Vagina (tissue), 2 donors: ENCODE measurements at places on chromosomes 16 and 17.

GRCh38 chr16:58196898-58197313, 1.0 kb downstream of the CSNK2A2 start:
- DNase-seq, result no peak

DNA sequence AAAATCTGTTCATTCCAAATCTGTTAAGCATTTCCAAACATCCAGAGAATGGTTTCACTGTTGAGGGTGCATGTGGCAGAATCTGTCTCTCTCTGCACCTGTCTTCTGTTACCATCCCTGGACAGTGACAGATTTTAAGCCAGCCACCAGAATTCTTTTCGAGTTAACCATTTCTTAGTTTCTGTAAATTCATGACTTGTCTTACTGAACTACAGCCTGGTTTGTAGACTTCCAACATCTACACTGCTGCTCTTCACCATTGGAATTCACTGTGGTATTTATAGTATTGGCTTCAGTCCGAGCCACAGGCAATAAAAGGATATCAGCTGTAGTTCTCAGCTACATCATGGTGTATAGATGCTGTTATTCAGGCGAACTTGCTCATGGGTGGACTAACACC, 47.6 kb downstream of the GOSR1 start:
- no peak for DNase-seq

DNA sequence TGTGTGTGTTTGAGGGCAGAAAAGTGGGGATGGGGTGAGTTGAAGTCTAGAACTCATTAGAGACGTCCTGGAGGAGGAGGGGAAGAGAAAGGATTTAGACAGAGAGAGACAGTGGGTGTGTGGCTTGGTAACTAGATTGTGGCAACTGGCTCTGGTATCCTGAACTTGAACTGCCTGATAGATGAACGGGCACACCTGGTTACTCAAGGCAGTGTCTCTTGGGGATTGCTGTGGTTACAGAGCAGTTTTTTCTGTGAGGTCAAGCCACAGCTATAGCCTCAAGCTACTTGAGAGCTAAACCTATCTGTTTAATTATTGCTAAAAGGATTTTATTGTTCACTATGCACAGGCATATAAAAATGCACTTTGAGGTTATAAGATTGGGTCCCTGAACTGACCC, 29.8 kb upstream of the MYH2 start:
- DNase-seq, result no peak

GRCh38 chr17:39183045-39183444, 14.4 kb downstream of the CACNB1 start:
- no peak for DNase-seq

- DNase-seq, result no peak
Observed at GRCh38 chr17:19390951-19391350, 4.0 kb upstream of the MFAP4 start.

GRCh38 chr16:52283018-52283417, 263.9 kb downstream of the TOX3 start:
- no peak for DNase-seq

- no peak for DNase-seq
Observed at GRCh38 chr17:29252101-29252791, 5.6 kb downstream of the CRYBA1 start.

- no peak for DNase-seq
Observed at GRCh38 chr17:48123111-48123510, 15.5 kb downstream of the SNX11 start.

GRCh38 chr17:72863526-72864211, 228.8 kb downstream of the SLC39A11 start:
- DNase-seq, result no peak

DNA sequence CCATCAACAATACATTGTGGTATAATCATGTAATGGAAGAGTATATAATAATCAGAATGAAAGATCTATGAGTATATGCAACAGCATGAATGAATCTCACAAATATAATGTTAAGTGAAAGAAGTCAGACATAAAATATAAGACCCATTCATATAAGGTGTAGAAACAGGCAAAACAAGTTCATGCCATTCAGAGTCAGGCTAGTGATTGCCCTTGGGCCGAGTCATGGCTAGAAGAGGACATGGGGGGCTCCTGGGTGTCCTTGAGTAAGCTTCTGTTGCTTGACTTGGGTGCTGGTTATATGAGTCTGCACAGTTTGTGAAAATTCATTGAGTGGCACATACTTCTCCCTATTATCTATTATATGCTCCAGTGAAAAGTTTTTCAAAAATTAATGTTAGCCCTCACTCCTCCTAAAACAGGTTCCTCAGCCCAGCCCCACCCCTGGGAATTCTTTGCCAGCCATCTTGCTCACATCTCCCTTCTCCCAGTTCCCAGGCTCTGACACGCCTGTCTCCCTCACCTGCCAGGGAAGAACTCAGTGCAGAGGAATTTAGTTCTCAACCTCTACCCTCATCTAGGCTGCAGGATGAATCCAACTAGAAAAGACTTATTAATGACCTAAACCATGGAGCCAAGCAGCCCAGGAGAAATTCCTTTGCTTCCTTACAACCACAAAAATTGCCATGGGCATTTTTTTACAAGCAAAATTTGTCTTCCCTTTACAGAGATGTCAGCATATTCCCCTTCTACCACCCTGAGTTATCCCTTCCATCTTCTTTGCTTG, 52.4 kb upstream of the NFAT5 start:
- no peak for DNase-seq

DNA sequence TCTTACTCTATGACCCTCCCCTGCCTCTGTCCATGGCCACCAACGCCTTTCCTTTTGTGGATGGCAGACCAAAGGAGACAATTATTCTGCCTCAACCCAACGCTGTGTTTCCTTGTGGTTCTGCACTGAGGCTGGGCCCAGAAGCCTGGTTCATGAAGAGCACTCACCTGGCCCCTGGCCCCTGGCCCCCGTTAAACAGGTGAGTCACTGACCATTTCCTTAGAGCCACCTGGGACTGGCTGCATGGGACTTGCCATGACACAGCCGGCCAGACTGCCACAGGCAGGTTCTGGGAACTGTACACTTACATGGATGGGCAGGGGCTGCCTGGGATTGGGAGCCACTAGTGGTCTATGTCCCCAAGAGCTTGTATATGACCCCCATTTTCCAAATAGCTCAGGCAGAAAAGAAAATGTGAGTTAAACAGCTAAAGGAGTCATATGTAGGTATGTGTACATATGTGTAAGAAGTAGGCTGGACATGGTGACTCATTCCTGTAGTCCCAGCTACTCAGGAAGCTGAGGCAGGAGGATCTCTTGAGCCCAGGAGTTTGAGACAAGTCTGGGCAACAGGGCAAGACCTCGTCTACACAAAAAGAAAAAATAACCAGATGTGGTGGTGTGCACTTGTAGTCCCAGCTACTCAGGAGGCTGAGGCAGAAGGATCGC, 181.9 kb upstream of the CACNG5 start:
- DNase-seq, result no peak

DNA sequence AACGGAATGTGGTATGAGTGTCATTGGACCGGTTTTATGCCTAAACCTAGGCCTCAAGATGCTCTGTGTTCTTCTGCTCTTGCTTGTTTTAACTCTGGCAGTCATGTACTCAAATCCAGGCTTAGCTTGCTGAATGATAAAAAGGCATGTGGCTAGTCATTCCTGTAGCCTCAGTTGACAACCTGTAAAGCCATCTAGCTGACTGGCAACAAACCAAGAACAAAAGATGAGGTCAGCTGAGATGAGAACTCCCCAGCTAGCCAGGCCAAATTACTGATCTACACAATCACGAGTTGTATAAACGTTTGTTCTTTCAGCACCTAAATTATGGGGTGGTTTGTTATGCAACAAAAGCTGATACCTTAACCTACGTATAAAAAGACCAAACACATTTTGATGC, 1406.0 kb upstream of the CDH8 start:
- no peak for DNase-seq

DNA sequence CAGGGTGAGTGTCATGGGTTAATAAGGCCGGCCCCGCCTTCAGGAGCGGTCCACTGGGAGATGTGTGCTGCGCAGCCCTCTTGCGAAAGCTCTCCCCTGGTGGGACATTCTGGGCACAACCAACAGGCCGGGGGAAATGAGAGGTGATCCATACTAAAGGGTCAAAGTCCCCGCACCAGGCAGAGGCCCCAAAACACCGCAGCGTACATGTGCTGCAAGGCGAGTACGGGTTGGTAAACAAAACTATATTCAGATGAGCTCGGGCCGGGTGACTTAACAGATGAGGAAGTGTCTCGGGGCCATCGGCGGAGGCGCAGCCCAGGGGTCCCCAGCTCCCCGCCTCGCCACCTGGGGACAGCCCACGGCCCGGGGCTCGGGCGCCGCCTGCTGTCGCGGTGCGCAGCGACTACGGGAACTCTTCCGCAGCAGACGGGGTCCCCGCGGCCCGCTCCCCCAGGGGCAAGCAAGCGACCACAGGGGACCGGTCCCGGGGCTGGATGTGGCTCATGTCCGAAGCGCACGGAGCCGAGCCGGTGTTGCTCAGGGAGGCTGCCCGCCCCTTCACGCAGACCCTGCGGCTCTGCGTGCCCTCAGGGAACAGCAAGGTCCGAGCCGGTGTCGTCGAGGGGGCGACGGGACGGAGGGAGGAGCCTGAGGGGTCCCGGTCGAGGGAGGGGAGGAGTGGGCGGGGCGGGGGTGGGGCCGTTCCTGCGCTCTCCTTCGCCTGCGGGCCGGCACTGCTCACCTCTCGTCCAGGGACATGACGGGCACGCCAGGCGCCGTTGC, at the start of gene RAB37:
RAB37 (plus strand) TSS at position 744 of the 786 bp plus-strand sequence; CDS start at position 761, 17 bp downstream.
- DNase-seq, result no peak

DNA sequence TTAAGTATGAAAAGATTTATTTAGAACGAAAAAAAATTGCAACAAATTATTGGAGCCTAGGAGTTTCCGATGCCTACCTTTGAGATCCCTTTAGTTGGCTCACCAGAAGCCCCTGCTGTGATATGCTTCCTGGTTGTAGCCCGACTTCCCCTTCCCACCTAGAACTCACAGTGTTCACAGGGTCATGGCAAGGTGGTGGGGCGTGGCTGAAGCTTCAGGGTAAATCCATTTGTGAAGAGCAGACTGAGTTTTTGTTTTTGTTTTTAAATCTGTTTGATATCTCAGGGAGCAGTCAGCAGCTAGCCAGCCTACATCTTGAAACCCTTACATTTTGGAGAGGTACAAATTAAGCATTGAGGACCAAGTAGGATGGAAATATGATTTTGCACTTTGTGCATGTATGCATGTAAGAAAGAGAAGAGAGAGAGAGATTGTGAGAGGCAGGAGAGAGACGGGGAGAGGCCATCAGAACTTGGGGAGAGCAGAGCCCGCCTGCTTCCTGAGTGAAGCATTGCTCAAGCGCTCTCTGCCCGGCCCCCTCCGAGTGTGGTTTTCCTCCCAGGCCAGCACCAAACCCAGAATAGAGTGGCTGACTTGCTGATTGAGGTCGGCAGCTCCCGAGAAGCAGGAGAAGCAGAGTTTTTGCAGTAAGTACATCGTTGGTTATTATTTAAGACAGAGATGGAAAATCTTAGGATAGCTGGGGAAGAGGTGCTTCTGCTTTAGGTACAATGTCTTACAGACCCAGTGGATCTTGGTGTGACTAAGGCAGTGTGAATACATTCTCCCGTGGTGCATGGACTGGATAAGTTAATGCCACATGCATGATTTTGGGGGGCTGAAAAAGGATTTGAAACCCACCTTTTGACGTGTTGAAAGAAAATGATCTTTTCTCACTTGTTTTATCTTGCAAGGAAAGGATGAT, 64.2 kb downstream of the SPECC1 start:
- no peak for DNase-seq

DNA sequence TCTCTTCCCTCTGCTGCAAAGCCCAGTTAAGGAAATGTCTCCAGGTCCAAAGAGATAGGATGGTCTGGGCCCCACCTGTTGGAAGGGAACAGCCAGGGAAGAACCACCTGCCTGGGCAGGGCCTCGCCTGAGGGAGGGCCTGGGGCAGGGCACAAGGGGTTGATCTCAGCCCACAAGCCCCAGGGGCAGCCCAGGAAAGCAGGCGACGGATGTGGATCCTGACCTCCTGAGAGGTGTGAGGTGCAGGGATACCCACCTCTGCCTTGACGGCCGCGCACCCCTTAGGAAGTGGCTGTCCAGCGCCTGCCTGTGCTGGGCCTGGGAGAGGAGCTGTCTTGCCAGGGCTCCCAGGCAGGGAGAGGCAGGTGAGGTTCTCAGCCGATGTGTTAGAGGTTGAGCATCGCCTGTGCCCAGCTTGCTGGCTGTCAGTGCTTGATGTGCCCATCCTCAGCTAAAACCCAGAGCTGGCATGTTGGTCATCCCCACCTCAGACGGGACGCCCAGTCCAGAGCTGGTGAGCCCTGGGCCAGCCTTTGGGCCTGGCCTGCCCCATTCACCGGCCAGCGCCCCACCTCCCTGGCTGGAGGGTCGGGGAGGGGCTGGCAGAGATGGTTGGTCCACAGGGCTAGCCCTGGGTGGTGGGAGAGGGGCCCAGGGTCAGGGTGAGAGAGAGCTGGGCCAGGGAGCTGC, 434 bp downstream of the CEMP1 start:
- no peak for DNase-seq

DNA sequence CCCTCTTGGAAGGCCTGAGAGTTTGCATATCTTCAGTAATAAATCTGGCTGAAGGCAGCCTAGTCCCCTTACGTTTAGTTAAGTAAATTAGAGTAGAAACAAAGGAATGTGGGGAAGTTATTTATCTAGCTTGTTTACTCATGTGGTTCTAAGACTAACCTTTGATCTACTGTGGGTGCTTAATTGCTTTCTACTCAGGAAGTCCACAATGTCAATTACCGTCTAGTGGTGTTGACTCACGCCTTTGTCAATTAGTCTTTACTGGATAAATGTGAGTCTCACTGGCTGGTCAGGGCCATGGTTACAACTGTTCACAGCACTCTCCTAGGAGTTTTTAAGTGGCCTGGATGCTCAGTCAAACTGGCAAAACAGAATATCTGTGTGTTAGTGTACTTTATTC, 2338.4 kb downstream of the TP53TG3F start:
- DNase-seq, result no peak

GRCh38 chr17:21202512-21202911, 11.4 kb downstream of the TMEM11 start:
- no peak for DNase-seq
